ENCODE measurements at places on chromosomes 12 and 14.

- H3K36me3 ChIP-seq: peaks cover 35% of the 10 kb centered on the region
- no peak overlapping the region for H3K27ac ChIP-seq
- no peak for DNase-seq
- H3K4me3 ChIP-seq: no peak overlapping the region
- H3K27me3 ChIP-seq: no peaks in the 10 kb centered on the region
- H3K4me1 ChIP-seq: peaks cover 6% of the 10 kb centered on the region
Observed at GRCh38 chr12:291153-291723, 28.6 kb upstream of the SLC6A13 start.

DNA sequence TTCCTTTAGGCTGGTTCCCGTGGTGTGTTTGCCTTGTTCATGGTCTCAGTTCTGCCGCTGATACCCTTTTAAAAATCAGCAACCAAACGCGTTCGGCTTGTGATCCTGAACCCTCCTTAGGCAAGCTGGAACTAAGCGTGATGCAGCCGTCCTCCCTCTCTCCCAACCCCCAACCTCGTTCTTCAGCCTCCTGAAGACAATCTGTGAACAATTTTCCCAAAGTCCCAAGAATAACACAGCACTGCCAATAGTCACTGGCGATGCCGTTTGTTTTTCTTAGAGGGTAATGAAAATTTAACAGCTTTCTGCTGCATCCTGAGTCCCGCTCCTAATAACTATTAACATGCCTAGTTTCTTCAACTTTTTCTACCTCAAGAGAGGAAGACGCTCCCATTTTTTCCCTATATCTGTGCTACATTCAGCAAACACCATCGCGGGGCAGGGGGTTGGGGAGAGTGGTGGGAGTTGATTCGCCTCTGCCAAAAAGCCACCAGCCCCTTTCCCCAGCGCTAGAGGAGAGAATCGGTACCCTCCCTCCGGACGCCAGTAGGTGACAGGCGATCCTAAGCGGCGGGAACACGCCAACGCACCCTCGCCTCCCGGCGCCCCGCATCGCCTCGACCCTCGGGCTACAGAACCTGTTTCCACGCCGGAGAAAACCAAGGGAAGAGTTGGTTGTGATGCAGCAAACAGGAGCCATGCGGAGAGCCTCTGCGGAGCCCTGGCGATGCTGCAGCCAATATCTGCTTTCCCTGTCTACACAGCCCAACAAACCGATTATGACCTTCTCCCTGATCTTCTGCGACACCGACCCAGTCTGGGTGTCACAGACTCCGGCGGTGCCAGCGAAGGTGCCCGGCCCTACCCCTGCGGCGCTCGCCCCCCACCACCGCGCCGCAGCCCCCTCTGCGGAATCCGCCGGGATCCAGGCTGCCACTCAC is 752 bp downstream of the PRICKLE1 start:
- peaks cover 49% of the 10 kb centered on the region for H3K27me3 ChIP-seq
- H3K4me3 ChIP-seq: peak overlapping the region; percentile 99
- peaks cover 48% of the 10 kb centered on the region for H3K4me1 ChIP-seq
- peak; percentile 55 for DNase-seq

- no peaks in the 10 kb centered on the region for H3K36me3 ChIP-seq
- no peak overlapping the region for H3K27ac ChIP-seq
- peaks cover 16% of the 10 kb centered on the region for H3K27me3 ChIP-seq
- no peaks in the 10 kb centered on the region for H3K4me1 ChIP-seq
- H3K4me3 ChIP-seq: no peak overlapping the region
- DNase-seq: no peak
Observed at GRCh38 chr14:104643306-104643705, 38.7 kb upstream of the TMEM179 start.

DNA sequence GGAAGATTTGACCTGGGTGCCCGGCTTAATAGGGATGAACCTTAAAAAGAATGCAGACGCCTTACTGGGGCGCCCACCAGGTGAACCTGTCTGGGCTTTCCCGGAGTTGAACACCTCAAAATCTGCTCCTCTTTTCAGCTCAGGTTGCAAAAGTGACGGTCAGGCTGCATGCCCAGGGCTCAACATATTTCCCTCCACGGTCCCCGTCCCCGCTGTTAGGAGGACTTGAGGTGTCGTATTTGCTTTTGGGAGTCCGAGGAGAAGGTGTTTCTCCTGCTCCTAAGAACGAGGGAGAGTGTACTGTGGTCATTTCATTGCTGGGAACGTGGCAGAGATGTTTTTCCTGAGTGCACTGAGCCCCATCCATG is 1.2 kb downstream of the DLK1 start:
- no peak overlapping the region for H3K4me3 ChIP-seq
- no peaks in the 10 kb centered on the region for H3K4me1 ChIP-seq
- H3K27ac ChIP-seq: no peak overlapping the region
- H3K27me3 ChIP-seq: peaks cover 70% of the 10 kb centered on the region
- H3K36me3 ChIP-seq: no peaks in the 10 kb centered on the region
- no peak for DNase-seq

- peaks cover 17% of the 10 kb centered on the region for H3K27me3 ChIP-seq
- H3K27ac ChIP-seq: no peak overlapping the region
- H3K4me3 ChIP-seq: no peak overlapping the region
- no peak for DNase-seq
- no peaks in the 10 kb centered on the region for H3K36me3 ChIP-seq
Observed at GRCh38 chr14:61218157-61218556, 63.0 kb downstream of the TMEM30B start.

- H3K27me3 ChIP-seq: no peaks in the 10 kb centered on the region
- DNase-seq: no peak
- no peaks in the 10 kb centered on the region for H3K36me3 ChIP-seq
- peak within 1 kb of the TSS; percentile 95 for H3K4me3 ChIP-seq
- peak within 1 kb of the TSS; percentile 98 for H3K27ac ChIP-seq
- no peaks in the 10 kb centered on the region for H3K4me1 ChIP-seq
Observed at GRCh38 chr14:32077081-32078022, at the start of gene ARHGAP5. Gene ARHGAP5 (plus strand): TSS chr14:32077304. CDS start chr14:32090670, 13,366 bp downstream.

DNA sequence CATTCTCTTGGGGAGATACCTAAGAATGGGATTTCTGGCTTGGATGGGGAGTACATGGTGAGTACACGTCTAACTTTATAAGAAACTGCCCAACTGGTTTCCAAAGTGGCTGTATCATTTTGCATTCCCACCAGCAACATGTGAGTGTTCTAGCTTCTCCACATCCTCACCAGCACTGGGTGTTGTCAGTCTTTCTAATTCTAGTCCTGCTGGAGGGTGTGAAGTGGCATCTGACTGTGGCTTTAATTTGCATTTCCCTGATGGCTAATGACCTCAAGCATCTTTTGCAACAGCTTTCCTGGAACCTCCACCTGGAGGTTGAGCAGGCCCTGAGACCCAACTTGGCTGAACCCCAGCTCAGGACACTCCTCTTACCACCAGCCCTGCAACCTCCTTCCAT is 17.8 kb downstream of the SELPLG start:
- H3K27ac ChIP-seq: no peak overlapping the region
- H3K4me1 ChIP-seq: peaks cover 58% of the 10 kb centered on the region
- H3K36me3 ChIP-seq: no peaks in the 10 kb centered on the region
- no peak for DNase-seq
- H3K27me3 ChIP-seq: no peaks in the 10 kb centered on the region

DNA sequence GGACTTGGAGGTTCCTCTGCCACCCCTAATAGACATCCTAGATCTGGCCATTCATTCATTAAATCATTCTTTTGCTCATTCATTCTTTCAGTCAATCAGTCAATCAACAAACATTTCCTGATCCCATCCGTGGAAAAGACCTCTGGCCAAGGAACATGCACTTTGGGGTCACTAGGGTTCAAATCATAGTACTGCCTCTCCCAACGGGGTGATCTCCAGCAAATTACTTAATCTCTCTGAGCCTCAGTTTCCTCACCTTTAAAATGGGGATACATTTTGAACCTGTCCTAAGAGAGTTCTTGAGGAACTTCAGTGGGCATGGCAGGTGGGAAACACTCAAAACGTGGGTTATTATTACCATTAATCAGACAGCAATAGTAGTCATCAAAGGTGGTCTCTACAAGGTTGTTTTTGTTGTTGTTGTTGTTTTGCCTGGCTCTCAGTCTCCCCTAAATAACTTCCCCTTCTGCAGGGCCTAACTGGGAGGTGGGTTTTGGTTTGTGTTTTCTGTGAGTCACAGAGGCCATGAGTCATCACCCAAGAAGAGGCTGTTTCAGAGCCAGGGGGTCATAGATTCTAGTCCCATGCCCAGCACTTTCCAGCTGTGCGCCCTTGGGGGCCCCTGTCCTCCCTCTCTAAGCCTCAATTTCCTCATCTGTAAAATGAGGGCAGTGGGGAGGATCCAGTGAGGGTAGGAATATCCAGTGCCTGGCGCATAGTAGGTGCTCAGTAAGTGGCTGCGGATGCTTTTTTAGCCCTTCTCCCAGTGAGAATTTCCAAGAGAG is 16.9 kb upstream of the FAM222A start:
- no peak for DNase-seq
- H3K36me3 ChIP-seq: no peaks in the 10 kb centered on the region
- no peak overlapping the region for H3K4me3 ChIP-seq
- H3K27me3 ChIP-seq: no peaks in the 10 kb centered on the region
- peaks cover 6% of the 10 kb centered on the region for H3K4me1 ChIP-seq
- no peak overlapping the region for H3K27ac ChIP-seq

GRCh38 chr12:40648519-40648918 is 43.7 kb upstream of the CNTN1 start:
- H3K27me3 ChIP-seq: no peaks in the 10 kb centered on the region
- H3K27ac ChIP-seq: no peak overlapping the region
- no peaks in the 10 kb centered on the region for H3K36me3 ChIP-seq
- DNase-seq: no peak
- H3K4me3 ChIP-seq: no peak overlapping the region

- H3K27me3 ChIP-seq: no peaks in the 10 kb centered on the region
- no peaks in the 10 kb centered on the region for H3K36me3 ChIP-seq
- H3K27ac ChIP-seq: no peak overlapping the region
- H3K4me1 ChIP-seq: peaks cover 48% of the 10 kb centered on the region
- DNase-seq: no peak
Observed at GRCh38 chr14:94046696-94047250, 20.6 kb downstream of the OTUB2 start.

- no peaks in the 10 kb centered on the region for H3K4me1 ChIP-seq
Observed at GRCh38 chr12:47305464-47305863, 225.7 kb upstream of the AMIGO2 start.

DNA sequence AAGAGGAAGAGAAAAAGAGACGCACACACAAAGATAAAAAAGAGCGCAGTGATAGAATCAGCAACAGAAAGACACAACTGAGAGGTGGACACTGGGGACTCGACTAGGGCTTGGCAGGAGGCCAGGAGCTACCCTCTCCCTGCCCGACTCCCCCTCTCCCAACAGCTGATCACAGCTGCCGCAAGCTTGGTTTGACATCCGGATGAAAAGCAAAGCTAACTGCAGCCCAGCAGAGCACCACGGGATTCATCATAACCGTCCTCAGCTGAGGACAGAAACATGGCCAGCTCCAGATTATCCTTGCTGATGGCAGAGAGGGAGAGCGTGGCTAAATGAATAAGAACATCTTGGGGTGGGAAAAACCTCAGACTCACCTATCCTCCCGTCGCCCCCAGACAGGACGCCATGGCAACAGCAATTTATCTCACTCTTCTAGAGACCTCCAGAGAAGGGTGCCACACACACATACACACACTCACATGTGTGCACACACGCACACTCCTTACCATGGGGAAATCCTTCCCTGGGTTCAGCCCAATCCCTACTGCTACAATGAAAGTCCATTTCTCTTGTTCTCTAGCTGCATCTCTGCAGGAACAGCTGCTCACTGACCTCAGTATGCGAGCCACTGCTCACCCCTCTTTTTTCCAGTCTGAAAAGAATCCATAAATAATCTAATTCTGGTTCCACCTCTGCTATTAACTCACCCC is 135.3 kb downstream of the NTF3 start:
- DNase-seq: peak; percentile 55
- peaks cover 22% of the 10 kb centered on the region for H3K4me1 ChIP-seq
- no peak overlapping the region for H3K27ac ChIP-seq
- peaks cover 14% of the 10 kb centered on the region for H3K27me3 ChIP-seq
- no peak overlapping the region for H3K4me3 ChIP-seq

- H3K4me1 ChIP-seq: no peaks in the 10 kb centered on the region
- H3K36me3 ChIP-seq: no peaks in the 10 kb centered on the region
- no peak for DNase-seq
- no peak overlapping the region for H3K4me3 ChIP-seq
Observed at GRCh38 chr14:96683562-96684289, 113.5 kb upstream of the VRK1 start.

GRCh38 chr12:130764475-130765185 is 48.5 kb upstream of the RIMBP2 start:
- DNase-seq: no peak
- H3K36me3 ChIP-seq: no peaks in the 10 kb centered on the region
- H3K4me3 ChIP-seq: no peak overlapping the region
- H3K27me3 ChIP-seq: peaks cover 47% of the 10 kb centered on the region

GRCh38 chr14:84202486-84202885 is 1327.5 kb upstream of the FLRT2 start:
- H3K27ac ChIP-seq: no peak overlapping the region
- no peaks in the 10 kb centered on the region for H3K36me3 ChIP-seq
- DNase-seq: no peak
- H3K27me3 ChIP-seq: no peaks in the 10 kb centered on the region
- no peak overlapping the region for H3K4me3 ChIP-seq
- no peaks in the 10 kb centered on the region for H3K4me1 ChIP-seq

GRCh38 chr12:6735448-6736191 is 11.8 kb downstream of the COPS7A start:
- H3K36me3 ChIP-seq: peaks cover 12% of the 10 kb centered on the region
- no peaks in the 10 kb centered on the region for H3K4me1 ChIP-seq
- H3K4me3 ChIP-seq: no peak overlapping the region
- DNase-seq: peak; percentile 52
- H3K27ac ChIP-seq: peak overlapping the region; percentile 56

DNA sequence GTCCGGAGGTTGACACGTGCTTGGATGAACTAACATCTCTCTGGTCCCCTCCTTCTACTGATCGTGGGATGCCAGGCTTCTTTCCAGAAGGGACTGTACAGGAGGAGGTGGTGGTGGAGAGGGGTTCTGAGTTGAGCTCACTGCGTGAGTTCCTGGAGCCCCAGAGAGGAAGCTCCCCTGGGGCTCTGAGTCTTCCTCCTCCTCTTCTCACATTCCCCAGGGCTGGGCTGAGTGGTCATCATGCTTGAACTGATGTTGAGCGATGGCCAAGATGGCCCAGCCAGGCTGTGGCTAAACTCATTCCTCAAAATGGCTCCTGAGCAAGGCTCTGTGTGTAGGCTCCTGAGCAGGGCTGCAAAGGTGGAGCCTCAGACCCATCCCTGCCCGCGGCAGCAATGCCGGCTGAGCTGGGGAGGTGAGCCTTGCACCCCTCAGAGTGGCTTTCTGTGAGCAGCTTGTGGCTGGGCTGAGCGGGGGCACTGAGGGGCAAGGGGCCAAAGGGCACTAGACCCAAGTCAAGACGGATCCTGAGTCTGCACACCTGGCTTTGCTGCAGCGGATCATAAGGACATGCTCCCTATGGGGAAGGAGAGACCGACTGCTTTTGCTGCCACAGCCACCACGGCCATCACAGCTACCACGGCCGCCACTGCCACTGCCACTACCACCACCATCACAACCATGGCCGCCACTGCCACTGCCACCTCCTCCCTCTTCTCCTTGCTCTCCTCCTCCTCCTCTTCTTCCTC is 35.4 kb downstream of the MEG3 start:
- no peak overlapping the region for H3K27ac ChIP-seq
- no peak overlapping the region for H3K4me3 ChIP-seq
- no peaks in the 10 kb centered on the region for H3K36me3 ChIP-seq
- H3K27me3 ChIP-seq: peaks cover 5% of the 10 kb centered on the region

GRCh38 chr12:113098441-113099028 is 37.0 kb downstream of the RASAL1 start:
- H3K4me1 ChIP-seq: peaks cover 4% of the 10 kb centered on the region
- H3K36me3 ChIP-seq: no peaks in the 10 kb centered on the region
- DNase-seq: peak; percentile 74
- no peak overlapping the region for H3K27ac ChIP-seq
- H3K4me3 ChIP-seq: no peak overlapping the region

Data from heart right ventricle (tissue), 16 donors.